ENCODE measurements at places on chromosomes 12 and 14.

GRCh38 chr14:99174770-99175319 lies 97.2 kb downstream of the BCL11B start:
- DNase-seq, result no peak

DNA sequence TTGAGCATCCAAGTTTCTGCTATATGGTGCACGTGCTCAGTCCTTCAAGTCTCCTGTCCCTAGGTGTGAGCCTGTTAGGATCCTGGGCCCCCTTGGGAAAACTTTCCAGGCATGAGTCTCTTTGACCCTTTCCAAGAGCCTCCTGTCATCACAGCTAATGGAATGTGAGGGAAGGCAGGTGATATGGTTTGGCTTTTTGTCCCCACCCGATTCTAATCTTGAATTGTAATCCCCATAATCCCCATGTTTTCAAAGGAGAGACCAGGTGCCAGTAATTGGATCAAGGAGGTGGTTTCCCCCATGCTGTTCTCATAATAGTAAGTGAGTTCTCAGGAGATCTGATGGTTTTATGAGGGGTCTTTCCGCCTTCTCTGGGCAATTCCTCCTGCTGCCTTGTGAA lies 265.5 kb downstream of the ATP23 start:
- no peak for DNase-seq

GRCh38 chr12:46803517-46803916 lies 22.3 kb downstream of the SLC38A4 start:
- DNase-seq, result no peak

DNA sequence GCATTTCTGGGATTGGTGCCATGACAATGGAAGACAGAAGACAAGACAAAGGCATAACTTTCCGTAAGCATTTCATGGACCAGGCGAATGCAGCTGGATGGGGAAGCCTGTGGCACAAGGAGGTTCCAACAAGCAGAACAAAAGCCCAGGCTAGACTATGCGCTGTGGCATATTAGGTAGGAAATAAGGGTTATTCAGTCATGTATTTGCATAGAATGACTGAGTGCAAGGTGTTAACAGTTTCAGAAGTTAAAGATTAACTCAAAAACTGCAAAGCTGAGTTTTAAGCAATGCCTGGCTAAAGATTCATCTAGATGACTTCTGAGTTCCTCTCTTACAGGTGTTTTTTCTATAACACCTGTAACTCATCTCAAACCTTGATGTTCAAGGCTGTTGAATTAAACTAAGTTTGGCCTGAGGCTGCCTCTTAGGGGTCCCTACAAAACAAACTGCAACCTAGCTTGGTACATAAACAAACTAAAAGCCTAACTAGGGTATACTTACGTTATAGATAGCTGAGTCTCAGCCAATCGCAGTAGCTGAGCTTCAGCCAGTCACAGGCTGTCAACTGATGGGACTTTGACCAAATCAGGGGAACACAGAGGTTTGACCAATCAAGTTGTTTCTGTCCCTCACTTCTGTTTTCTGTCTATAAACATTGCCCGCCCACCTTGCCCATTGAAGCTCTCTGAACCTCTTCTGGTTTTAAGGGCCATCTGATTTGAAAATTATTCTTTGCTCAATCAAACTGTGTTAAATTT lies 52.2 kb upstream of the PLBD1 start:
- no peak for DNase-seq

DNA sequence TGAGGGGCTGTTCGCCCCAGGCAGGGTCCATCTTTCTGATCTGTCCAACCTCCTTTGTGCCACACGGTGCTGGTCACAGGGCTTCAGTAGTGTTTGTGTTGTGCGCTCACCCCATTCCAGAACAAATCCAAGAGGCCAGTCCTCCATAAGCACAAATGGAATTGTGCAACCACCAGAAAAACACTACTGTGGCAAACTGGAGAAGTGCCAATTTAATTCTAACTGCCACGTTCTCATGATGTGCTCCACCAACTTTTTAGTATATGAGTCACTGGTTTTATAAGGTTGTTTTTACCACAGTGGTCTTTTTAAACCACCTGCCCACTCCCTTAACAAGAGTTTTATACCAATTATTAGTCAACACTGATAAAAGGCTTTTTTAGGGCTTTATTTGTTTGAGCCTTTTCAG lies 380.2 kb downstream of the NAV3 start:
- DNase-seq, result no peak

DNA sequence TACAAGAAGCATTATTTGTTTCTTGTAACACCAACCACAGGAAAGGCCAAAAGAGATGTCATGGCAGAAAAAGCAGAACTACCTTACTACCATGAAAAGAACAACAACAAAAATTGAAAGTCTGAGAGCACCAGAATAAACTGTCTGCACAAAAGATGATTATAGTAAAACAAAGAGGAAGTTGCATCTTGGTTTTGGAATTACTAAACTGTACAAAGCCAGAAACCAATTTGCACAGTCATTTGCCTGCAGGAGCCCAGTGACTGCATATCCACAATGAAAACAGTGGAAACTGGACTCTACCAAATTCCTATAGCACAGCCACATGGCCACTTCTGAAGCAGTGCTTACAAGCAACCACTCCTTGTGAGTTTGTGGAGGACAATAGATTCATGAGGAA lies 276.2 kb downstream of the SSPN start:
- no peak for DNase-seq

- DNase-seq, result no peak
Measured at GRCh38 chr14:74616507-74616906, 4.5 kb upstream of the LTBP2 start.

- no peak for DNase-seq
Measured at GRCh38 chr14:41607966-41608663, 1.4 kb downstream of the LRFN5 start.
